ENCODE measurements at places on chromosomes 1 and 21.

- DNase-seq: no peak
Measured at GRCh38 chr1:189874715-189875435, 602.8 kb downstream of the BRINP3 start.

DNA sequence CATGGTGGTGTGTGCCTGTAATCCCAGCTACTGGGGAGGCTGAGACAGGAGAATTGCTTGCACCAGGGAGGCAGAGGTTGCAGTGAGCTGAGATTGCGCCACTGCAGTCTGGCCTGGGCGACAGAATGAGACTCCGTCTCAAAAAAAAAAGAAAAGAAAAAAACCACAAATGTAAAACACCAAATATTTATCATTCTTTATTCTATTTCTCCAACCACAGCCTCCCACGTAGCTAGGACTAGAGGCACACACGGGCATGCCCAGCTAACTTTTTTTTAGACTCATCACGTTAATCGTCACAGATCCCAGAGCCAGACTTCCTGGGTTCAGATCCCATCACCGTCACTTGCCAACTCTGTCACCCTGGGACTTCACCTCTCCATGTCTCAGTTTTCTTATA is 13.5 kb downstream of the DNAJC16 start:
- no peak for DNase-seq

- DNase-seq: no peak
Measured at GRCh38 chr1:84887261-84887934, 5.6 kb downstream of the LPAR3 start.

- DNase-seq: no peak
Measured at GRCh38 chr1:207298636-207299398, 22.7 kb upstream of the CD55 start.

DNA sequence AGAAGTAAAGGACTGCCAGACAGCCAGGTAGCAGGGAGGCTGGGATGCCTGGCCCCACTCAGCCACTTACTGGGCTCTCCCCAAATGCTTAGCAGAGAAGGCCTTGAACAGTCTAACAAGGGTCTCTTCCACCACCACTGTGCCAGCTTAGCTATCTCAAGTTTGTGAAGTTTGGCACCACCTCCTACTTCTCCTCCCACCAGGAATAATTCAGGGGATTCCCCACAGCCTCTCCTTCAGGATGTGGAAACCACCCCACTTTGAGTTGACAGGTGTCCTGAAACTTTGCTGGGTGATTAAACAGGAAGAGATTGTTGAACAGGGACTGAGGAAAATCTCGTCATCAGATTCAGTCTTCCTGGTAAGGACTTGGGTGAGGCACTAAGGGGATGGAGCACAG is 59.4 kb upstream of the ATP1B1 start:
- DNase-seq: no peak

GRCh38 chr1:30479575-30479974 is 243.8 kb downstream of the MATN1 start:
- no peak for DNase-seq

DNA sequence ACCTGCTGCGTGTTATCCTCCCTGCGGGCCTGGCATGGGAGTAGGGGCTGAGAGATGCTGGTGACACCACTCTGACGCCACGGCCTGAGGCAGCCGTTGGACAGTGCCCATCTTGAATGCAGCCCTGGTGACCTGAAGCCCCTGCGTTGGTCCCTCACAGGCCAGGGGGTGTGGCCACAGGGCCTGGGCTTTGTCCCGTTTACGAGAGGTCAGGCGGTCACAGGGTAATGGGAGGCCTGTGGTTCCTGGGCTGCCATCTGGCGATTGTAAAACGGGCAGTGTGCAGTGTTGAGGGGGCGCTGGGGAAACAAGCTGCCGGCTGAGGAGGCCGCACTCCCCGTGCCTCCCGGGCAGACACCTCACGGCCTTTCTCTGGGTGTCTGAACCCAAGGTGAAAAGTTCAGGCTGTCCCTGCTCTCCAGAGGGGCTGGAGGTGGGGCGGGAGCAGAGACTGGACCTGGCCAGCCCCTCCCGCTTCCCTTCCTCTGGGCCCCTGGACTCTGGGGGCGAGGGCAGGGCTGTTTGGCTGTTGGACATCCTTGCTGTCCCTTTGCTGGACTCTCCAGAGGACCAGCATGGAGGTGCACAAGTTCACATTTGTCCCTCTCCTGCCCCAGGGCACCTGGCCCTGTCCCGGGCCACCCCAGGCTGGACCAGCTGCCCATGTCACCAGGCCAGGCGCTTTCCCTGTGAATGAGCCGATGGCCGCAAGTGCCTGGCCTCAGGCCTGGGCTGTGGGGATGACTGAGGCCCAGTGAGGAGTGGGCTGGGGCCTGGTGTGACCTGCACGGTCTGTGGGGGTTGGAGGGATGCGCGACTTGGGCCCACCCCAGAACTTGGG is 42.4 kb downstream of the SKI start:
- DNase-seq: no peak

DNA sequence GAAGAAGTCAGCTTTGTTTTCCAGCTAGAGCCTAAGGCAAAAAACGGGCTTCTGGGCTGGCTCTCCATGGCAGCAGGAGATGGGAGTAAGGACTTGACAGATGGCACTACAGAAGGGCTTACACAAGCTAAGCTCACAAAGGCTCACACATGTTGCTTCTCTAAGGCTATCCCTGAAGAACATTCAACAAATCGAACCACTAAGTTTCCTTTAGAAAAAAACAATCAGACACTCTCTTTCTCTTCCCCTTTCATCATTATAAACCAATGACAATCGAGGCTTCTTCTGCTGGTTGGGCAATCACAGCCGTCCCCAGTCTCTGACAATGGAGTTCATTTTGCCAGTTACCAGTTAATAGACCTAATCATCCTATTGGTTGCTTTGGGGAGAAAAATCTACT is 40.5 kb downstream of the TRIT1 start:
- DNase-seq: no peak

DNA sequence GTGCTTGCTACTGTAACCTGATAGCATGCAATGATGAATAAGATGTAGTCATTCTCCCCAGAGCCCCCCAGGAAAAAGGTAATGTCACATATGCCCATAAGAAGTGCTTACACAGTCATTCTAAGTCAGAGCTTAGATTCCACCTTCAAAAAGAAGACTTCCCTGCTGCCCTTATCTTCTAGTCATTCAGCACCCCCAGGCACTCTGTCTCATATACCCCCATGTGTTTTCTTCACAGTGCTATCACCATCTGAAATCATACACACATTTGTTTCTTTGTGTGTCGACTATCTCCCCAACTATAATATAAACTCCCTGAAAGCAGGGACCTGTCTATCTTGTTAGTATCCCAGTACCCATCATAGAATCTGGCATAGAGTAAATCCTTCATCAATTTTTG is 16.2 kb upstream of the OTUD3 start:
- no peak for DNase-seq

DNA sequence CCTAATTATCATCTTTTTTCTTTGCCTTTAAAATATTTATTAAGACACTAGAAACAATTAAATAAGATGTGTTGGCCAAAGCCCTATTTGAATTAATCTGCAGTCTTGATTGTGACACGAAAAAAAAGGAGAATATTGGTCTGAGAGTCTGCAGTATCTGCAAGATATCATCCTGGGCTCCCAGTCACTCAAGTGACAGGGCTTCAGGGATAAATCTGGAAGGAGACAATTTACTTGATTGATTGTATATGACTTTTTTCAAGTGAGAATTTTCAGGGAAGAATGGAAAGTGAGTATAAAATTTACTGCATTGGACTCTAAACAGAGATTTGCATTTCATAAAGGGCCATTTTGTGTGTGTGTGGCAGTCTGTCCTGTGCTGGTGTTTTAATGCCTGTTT is 233.7 kb downstream of the PAPPA2 start:
- no peak for DNase-seq

GRCh38 chr1:25861316-25862286 is 2.3 kb upstream of the AUNIP start:
- DNase-seq: no peak

GRCh38 chr1:30724175-30724574 is 790 bp upstream of the MATN1 start:
- DNase-seq: no peak

- no peak for DNase-seq
Measured at GRCh38 chr1:235883261-235883927, 16.7 kb upstream of the LYST start.

- DNase-seq: no peak
Measured at GRCh38 chr21:36610201-36610600, 88.7 kb upstream of the SIM2 start.

GRCh38 chr1:75203415-75204277 is 69.5 kb downstream of the LHX8 start:
- no peak for DNase-seq

DNA sequence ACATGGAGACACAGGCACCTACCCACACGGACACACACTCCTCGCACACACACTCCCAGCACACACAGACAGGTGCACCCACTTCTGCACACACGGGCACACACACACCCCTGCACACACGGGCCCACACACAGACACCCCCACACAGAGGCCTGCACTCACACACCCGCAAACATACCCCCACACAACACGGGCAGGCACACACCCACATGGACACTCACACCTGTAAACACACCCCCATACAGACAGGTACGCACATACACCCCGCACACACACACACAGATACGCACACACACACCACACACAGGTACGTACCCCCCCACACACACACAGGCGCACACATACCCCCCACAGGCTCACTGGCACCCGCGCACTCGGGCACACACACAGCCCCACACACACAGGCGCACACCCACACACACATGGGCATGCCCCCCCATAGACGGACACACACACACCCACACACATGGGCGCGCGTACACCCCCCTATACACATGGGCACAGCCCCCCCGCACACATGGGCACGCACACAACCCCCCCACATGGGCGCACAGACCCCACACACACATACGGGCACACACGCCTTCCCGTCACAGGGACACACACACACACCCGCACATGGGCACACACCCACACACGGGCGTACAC is 6.1 kb downstream of the ATAD3A start:
- no peak for DNase-seq

DNA sequence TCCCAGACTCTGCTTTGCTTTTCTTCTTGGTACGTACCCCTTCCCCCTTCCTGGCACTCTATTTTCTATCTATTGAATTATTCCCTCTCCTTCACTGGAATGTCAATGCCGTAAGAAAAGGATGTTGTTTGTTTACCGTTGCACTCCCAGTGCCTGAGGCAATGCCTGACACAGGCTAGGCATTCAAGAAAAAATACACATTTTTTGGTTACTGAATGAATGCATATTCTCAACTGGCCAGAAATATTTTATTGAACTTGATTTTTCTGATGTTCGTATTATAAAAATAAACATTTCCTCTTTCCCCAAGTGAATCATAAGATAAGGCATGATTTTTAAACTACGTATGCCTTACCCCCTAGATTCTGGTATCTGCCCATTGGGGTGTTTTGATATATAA is 41.2 kb downstream of the GNG12 start:
- no peak for DNase-seq

DNA sequence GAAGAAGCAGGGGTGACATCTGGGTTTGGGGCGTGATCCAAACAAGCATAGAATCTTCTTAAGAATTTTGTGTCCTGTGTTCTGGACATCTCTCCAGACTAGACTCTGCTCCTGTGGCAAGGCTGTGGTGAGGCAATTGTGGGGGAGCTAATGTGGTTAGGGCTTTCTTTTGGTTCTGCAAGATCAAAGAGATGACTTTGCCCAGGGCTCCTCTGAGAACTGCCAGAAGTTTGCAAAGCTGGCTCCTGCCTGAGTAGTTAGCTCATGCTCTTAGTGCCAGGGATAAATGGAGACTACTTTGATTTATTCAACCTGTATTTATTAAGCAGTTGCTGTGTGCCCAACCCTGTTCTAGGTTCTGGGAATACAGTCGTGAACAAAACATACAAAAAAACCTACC is 34.0 kb upstream of the CRNN start:
- DNase-seq: no peak

DNA sequence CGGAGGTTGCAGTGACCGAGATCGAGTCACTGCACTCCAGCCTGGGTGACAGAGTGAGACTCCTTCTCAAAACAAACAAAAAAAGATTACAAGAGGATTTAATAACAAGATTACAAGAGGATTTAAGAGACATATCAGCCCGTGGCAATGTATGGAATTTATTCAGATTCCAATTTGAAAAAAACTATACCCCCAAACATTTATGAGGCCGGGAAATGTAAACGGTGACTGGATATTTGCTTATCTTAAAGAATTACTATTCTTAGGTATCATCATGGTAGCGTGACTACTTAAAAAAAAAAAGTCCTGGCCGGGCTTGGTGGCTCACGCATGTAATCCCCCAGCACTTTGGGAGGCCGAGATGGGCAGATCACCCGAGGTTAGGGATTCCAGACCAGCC is 21.2 kb upstream of the ELK4 start:
- DNase-seq: no peak

GRCh38 chr1:29749024-29749945 is 513.0 kb downstream of the PTPRU start:
- no peak for DNase-seq

DNA sequence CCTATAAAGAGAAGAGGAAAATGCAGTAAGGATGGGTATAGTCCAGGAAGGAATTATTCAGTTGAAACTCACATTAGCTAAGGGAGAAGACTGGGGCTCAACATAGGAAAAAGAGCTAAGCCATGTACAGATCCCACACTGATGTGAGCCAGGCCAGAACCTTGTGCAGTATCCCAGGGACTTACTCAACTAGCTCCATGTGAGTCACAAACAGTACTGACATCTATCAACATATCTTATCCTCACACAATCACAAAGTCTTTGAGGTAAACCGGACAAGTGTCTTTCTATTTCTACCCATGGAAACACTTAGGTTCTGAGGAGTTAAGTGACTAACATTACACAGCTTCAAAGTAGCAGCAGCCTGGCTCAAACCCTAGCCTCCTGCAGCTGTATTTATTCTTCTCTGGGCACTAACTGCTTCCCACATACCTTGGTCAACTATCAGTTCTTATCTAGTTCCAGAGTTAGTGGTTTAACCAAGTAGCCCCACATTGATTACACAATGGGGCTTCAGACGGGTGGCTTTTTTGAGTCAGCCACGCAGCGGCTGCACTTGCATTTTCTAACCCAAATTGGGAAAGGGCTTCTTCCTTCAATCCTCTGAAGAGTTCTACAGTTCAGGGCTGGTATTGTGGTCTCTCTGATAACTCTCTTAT is 9.5 kb downstream of the CD5L start:
- no peak for DNase-seq

- DNase-seq: peak; percentile 62
Measured at GRCh38 chr1:22105611-22106207, 37.2 kb downstream of the WNT4 start.

DNA sequence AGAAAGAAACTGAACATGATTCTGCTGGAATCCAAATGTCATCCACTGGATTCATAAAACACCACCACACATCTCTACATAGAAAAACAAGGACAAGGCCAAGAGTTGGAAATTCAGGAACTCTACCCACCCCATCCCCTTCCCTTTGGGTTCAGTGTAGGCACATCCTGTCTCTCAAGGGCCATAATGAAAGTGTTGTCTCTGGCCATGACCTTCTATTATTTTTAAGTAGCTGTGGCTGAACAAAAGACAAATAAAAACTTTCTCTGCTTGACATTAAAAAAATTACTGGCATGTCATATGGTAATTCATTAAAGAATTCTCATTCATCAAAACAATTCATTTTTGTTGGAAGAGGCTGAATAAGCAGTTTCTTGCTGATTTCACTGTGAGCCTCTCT is 54.9 kb upstream of the ZBTB18 start:
- DNase-seq: no peak

- no peak for DNase-seq
Measured at GRCh38 chr1:119603695-119604094, 44.4 kb downstream of the ZNF697 start.
